T-helper 17 cell (primary cell): ENCODE measurements at places on chromosomes 6 and 20. TPM values are rescaled to one million over a fixed set of nuclear protein-coding genes. Genes with fewer than 3 reads are reported as not detected.

Gene FILIP1
- total RNA-seq, result 0.08 TPM

DNA sequence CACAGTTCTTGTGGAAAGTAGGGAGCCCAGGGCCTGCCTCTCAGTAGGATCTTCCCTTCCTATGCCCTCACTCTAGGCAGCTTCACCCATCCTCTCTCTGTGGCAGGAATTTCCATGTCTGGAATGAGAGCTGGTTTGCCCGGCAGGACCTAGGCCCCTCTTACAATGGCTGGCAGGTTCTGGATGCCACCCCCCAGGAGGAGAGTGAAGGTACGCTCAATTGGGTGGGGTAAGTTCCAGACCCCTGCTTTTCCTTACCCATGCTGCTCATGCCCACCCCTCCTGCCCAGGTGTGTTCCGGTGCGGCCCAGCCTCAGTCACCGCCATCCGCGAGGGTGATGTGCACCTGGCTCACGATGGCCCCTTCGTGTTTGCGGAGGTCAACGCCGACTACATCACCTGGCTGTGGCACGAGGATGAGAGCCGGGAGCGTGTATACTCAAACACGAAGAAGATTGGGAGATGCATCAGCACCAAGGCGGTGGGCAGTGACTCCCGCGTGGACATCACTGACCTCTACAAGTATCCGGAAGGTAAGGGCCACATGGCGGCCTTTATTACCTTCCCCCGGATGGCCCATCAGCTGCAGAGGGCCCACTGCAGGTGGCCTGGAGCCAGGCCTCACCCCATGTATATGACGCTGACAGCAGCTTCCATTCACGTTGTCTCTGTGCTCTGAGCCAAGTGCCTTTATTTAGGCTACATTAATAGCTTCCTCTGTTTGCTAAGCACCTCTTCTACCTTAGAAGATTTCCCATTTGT, 22.8 kb downstream of the TGM6 start:
- H3K4me3 ChIP-seq, result no peak overlapping the region
- H3K36me3 ChIP-seq, result peaks cover 2% of the 10 kb centered on the region
- H3K27ac ChIP-seq, result no peak overlapping the region
- peaks cover 26% of the 10 kb centered on the region for H3K27me3 ChIP-seq
- no peaks in the 10 kb centered on the region for H3K4me1 ChIP-seq

GRCh38 chr6:31935021-31935420, 7.5 kb downstream of the C2 start:
- no peaks in the 10 kb centered on the region for H3K36me3 ChIP-seq
- no peaks in the 10 kb centered on the region for H3K4me1 ChIP-seq
- DNase-seq, result no peak
- peaks cover 5% of the 10 kb centered on the region for H3K27me3 ChIP-seq
- no peak overlapping the region for H3K4me3 ChIP-seq

DNA sequence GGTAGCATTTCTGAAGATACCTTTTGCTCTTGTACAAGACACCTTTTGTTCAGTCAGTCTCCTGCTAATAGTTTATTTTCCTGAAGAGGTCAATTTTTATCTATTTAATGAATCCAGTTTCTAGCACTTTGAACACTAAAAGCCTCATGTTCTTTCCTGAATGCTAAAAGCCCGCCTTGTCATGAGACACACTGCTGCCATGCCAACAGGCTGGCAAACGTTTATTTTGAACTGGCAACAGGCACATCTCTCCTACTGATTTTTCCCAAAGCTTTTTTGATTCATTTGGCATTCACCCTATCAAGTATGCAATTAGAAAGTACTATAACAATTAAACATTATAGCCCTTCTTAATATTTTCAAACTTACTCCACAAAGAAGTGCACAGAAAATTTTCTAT, 421.2 kb upstream of the EYS start:
- H3K4me1 ChIP-seq, result no peaks in the 10 kb centered on the region
- no peaks in the 10 kb centered on the region for H3K27me3 ChIP-seq
- H3K27ac ChIP-seq, result no peak overlapping the region
- DNase-seq, result no peak
- H3K4me3 ChIP-seq, result no peak overlapping the region

Gene CLPSL2
- not detected for total RNA-seq

DNA sequence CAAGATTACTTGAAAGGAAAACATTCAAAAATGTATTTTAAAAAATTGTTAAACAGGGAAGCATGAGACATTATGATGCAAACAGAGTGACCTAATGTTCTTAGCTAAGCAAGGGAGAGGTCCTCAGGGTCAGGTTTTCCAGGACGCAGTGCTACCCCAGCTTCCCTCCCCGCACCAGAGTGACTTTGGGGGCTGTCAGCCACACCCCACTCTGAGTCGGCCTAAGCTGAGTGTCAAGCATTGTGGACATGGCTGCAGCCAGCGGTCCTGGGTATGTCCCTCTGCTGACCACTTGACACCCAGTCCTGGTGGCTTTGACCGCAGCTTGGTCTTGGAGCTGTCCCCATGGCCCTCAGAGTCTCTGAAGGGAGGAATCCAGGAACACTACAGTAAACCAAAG, 54.9 kb upstream of the CD93 start:
- H3K4me3 ChIP-seq, result no peak overlapping the region
- peaks cover 34% of the 10 kb centered on the region for H3K4me1 ChIP-seq
- peaks cover 4% of the 10 kb centered on the region for H3K36me3 ChIP-seq
- H3K27me3 ChIP-seq, result peaks cover 8% of the 10 kb centered on the region
- H3K27ac ChIP-seq, result no peak overlapping the region
- no peak for DNase-seq

Gene ELOVL4
- total RNA-seq, result 5.1 TPM

- no peak for DNase-seq
- peak overlapping the region; percentile 66 for H3K4me3 ChIP-seq
- peak overlapping the region; percentile 98 for H3K27ac ChIP-seq
- no peaks in the 10 kb centered on the region for H3K27me3 ChIP-seq
- peaks cover 4% of the 10 kb centered on the region for H3K36me3 ChIP-seq
Observed at GRCh38 chr6:7311176-7311575, 1.8 kb downstream of the SSR1 start.

- peak overlapping the region; percentile 85 for H3K4me3 ChIP-seq
- no peaks in the 10 kb centered on the region for H3K27me3 ChIP-seq
- DNase-seq, result no peak
- H3K4me1 ChIP-seq, result peaks cover 76% of the 10 kb centered on the region
- peak overlapping the region; percentile 98 for H3K27ac ChIP-seq
Observed at GRCh38 chr6:136752554-136752953, 39.7 kb downstream of the MAP3K5 start.

GRCh38 chr20:57038608-57039440, 227.6 kb downstream of the BMP7 start:
- H3K36me3 ChIP-seq, result no peaks in the 10 kb centered on the region
- no peak overlapping the region for H3K27ac ChIP-seq
- peaks cover 10% of the 10 kb centered on the region for H3K27me3 ChIP-seq
- DNase-seq, result no peak
- no peak overlapping the region for H3K4me3 ChIP-seq

Gene TMC2
- not detected for total RNA-seq

Gene DNAH8
- total RNA-seq, result 0.05 TPM

- peaks cover 29% of the 10 kb centered on the region for H3K27me3 ChIP-seq
- peaks cover 2% of the 10 kb centered on the region for H3K36me3 ChIP-seq
- H3K27ac ChIP-seq, result no peak overlapping the region
- H3K4me3 ChIP-seq, result no peak overlapping the region
Observed at GRCh38 chr6:169979873-169980432, 228.5 kb downstream of the ERMARD start.

GRCh38 chr20:59398537-59399205, 98.3 kb downstream of the EDN3 start:
- no peak for DNase-seq
- H3K27me3 ChIP-seq, result peaks cover 10% of the 10 kb centered on the region
- H3K36me3 ChIP-seq, result no peaks in the 10 kb centered on the region
- no peak overlapping the region for H3K4me3 ChIP-seq
- no peak overlapping the region for H3K27ac ChIP-seq

- H3K27ac ChIP-seq, result no peak overlapping the region
- DNase-seq, result no peak
- no peak overlapping the region for H3K4me3 ChIP-seq
- H3K4me1 ChIP-seq, result no peaks in the 10 kb centered on the region
Observed at GRCh38 chr20:39899881-39900280, 789.2 kb downstream of the MAFB start.

Gene CRISP3
- total RNA-seq, result not detected

- H3K27ac ChIP-seq, result peak overlapping the region; percentile 95
- no peak for DNase-seq
- peaks cover 63% of the 10 kb centered on the region for H3K4me1 ChIP-seq
- peak overlapping the region; percentile 96 for H3K4me3 ChIP-seq
- H3K36me3 ChIP-seq, result no peaks in the 10 kb centered on the region
Observed at GRCh38 chr6:42047790-42048405, 2.4 kb upstream of the TAF8 start.
